Peyer's patch (tissue), 4 donors: ENCODE measurements at places on chromosomes 2 and 18.

DNA sequence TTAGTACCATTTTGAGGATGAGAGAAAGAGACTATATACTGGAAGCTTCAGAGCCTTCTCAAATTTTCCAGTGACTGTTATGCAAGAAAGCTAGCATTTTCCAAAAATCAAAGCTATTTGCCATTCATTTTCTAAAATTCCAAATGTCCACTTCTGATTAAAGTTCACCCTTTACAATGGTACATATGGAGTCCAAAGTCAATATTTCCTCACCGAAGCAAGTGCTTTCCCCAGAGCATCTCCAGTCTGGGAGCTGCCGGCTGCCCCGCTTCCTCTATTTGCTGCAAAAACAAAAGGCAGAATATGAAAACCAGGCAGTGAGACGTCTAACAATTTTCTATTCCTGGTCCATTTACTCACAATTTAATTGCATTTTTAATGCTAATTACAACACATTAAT is 302.0 kb upstream of the CCDC68 start:
- DNase-seq = no peak

- DNase-seq = no peak
Observed at GRCh38 chr18:9531791-9532410, 56.6 kb downstream of the RALBP1 start.

- DNase-seq = no peak
Observed at GRCh38 chr2:217739741-217740140, 263.1 kb downstream of the TNS1 start.

GRCh38 chr2:41828052-41828643 is 219.7 kb upstream of the PKDCC start:
- no peak for DNase-seq

- DNase-seq = no peak
Observed at GRCh38 chr2:240435948-240436682, 652 bp downstream of the GPC1 start.

- no peak for DNase-seq
Observed at GRCh38 chr2:224180810-224181209, 141.7 kb upstream of the SERPINE2 start.

GRCh38 chr2:105403783-105404698 is 5.2 kb upstream of the FHL2 start:
- peak; percentile 80 for DNase-seq

GRCh38 chr2:240995041-240996021 is 3.1 kb upstream of the SNED1 start:
- no peak for DNase-seq

- peak; percentile 77 for DNase-seq
Observed at GRCh38 chr2:134120733-134121630, 132.9 kb upstream of the MGAT5 start.

DNA sequence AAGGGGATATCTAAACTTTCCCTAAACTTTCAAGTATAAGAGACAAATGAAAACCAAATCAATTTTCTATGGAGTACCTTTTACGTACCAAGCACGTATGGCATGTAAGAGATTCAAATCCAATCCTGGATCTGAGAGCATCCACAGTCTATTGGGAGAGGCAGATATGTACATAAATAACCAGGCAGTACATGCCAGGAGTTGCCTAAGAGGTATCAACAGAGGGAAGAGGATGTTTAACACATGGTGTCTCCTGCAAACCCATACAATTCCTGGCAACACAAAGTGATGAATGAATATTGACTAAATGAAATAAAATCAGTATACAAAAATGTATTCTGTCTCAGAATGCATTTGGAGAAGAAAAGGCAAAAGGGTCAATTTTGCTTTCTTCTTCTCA is 116.6 kb downstream of the PIGN start:
- DNase-seq = no peak

DNA sequence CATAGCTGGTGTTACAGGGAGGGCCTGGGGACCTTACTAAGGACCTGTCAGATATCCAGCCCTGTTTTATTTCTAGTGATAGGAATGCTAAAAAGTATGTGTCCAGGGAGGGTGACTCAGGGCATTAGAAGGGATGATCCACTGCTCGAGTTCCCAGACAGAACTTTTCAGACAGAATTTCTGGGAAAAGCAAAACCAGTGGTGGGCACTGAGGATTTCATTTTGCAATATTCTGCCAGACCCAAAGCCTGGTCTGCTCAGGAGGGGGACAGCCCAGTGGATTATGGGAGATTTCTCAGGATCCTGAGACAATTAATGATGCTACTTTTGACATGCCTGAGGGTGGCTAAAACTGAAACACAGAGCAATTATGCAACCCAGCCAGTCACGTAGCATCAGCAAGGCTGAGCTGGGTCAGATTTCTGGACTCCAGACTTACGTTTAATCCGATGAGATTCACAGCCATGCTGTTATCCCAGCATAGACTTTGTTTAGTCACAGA is 4.7 kb upstream of the KCNE4 start:
- no peak for DNase-seq

DNA sequence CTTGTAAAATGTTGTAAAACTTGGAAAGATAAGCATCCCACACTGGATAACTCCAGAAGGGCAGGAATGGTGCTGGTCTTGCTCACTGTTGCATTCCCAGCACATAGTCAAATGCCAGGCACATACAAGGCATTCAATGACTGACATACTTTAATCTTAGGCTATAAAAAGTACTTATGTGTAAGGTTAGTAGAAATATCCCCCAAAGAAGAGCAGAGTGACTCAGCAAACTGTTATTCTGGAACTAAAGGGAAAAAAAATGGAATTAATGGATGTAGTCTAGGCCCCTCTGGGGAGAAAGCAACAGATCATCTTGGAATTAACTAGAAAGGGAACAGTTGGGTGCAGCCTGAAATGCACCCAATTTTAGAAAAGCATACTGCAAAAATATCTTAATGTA is 9.0 kb downstream of the ZBTB14 start:
- DNase-seq = no peak

DNA sequence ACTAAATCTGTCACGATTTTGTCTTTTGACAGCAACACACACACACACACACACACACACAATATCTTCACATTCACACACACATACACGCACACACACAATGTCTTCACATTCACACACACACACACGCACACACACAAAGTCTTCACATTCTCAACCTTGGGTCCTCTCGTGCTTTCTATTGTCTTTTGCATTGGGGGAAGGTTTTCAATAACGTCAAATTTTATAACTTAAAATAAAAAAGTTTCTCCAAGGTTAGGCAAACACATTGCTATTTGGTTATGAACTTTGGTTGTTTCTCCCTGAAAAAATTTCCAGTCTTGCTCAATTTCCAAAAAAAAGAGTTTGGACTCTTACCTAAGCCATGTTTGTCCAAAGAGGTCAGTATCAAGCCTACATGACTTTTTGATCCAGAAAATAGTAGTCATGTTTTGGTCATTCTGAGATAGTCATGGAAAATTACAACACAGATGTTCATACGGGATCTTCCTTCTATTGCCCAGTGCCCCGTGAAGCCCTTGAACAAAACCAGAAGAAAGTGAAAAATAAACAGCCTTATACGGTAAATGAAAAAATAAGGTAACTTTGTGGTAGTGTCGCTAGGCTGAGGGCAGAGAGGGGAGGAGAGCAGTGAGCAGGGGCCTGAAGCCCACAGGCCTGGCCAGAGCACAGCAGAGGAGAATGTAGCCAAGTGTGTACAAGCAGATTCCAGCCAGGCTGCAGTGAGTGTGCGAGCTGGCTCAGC is 542.8 kb upstream of the ID2 start:
- no peak for DNase-seq

- DNase-seq = no peak
Observed at GRCh38 chr2:209230560-209230959, 193.3 kb upstream of the MAP2 start.

GRCh38 chr2:62783679-62784078 is 78.2 kb downstream of the EHBP1 start:
- no peak for DNase-seq

DNA sequence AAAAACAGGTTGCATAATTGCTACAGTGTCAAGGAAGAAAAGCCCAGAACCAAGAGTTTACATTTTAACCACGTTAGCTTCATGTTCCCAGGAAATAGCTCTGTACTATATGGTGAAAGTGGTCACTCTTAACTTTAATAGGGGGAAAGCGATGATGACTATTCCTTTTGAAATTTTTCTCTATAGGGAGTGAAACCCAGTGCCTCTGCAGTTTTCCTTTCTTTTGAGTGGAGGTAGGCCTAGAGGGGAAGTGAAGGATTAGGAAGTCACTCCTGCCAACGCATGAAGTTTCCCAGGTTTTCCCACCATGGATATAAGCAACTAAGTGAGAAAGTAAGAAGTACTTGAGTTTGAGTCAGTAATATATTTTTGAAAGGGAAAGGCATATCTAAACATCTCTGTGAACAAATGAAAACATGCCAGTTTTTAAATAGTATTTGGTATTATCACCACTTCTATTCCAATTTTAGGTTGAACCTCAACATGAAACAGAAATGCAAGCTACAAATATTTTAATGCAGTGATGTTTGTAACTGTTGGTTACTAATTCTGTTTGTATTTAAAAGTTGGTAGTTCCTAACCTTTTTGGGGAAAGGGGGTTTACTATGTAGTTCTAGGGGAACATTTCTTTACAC is 91.9 kb downstream of the VRK2 start:
- DNase-seq = no peak

- DNase-seq = no peak
Observed at GRCh38 chr18:26004832-26005231, 85.6 kb downstream of the SS18 start.

DNA sequence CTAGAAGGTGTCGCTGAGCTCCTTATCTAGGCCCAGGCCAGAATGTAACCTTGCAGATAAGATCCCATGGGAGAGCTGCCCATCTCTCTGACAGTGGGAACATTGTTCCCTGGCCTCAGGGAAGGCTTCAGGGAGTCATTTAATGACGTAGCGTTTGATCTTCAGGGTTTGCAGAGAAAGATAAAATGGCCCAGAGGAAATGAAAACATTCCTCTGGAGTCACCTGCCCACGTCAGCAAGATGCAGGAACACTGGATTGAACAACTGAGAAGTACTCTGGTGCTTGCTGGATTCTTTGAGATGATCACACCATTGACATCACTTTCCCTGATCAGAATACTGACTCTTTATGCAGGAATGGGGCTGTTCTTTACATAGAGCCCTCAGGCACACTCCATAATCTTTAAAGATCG is 51.6 kb downstream of the MAPK4 start:
- no peak for DNase-seq

DNA sequence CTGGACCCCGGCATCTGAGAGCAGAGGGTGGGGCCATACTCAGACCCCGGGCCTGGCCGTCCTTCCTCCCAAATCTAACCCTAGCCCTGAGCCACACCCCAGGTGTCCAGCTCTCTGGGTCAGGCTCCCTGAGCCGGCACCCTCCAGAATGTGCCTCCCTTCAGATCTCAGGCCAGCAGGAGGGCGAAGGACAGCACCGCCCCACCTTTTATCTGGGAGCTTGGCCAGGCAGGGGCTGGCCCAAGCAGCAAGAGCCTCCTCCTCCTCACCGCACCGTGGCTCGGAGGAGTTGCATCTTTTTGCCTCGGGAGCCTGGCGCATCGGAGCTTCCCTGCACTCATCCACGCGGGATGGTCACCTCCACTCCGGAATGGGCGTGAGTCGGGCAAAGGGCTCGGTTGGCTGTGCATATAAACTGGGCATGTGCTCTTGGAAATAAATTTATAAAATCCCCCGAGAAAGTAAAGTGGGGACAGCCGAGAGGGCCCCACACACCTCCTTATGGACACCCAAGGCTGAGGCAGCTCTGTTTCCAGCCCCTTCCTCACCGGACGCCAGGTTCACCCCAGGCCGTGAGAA is 69.1 kb upstream of the CTDP1 start:
- DNase-seq = peak; percentile 34

- DNase-seq = no peak
Observed at GRCh38 chr18:38884050-38884449, 1318.5 kb upstream of the CELF4 start.

- DNase-seq = no peak
Observed at GRCh38 chr2:169659320-169659719, 34.9 kb downstream of the CFAP210 start.

GRCh38 chr18:72283148-72283925 is 260.8 kb downstream of the CBLN2 start:
- DNase-seq = no peak

GRCh38 chr2:63893163-63893562 is 51.5 kb downstream of the UGP2 start:
- no peak for DNase-seq

DNA sequence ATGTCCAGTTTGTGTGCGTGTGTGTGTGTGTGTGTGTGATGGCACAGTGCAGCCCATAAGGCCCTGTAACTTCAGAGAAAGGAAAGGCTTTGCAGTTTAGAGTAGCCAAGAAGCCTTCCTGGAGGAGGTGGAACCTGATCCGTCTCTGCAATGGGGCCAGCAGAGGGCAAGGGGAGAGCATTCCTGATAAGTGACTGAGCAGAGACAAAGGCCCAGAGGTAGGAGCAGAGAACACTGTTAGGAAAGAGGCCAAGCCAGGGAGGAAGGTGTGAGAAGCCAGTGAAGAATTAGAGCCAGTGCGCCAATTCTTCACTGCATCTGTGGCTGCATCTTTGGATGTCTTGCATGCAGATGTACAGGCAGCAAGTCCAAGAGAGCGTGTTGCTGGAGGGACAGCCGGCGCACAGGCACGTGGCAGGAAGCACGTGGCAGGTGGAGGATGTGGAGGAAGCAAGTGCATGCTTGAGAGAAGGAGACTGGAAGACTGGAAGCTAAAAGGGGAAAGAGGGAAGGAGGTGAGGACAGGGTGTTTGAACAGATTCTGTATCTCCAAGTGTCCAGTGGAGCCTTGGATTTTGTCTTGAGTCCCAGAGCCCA is 196.3 kb downstream of the CTIF start:
- DNase-seq = no peak

- no peak for DNase-seq
Observed at GRCh38 chr2:134307334-134307733, 53.5 kb downstream of the MGAT5 start.

DNA sequence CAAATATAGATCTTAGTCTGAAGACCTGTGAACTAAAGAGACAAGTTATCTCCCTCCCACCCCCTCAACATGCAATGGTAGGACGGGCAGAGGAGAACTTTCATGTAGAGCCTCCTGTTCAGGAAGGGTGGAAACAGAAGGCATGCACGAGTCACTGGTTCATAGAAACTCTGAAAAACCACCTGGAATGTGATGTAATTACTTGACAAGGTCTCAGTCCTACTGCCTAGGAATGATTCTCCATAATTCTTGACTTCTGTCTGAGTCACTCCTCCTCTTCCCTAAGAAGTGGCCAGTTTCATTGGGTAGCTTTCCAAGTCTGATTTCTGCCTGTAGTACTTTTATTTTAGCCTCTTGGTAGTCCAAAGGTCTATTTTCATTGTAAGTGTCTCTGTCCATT is 277.3 kb downstream of the PTPRM start:
- no peak for DNase-seq
